ENCODE measurements at places on chromosomes 7 and 10. TPM values are rescaled to one million over a fixed set of nuclear protein-coding genes. Genes with fewer than 3 reads are reported as not detected.

- no peaks in the 10 kb centered on the region for H3K27me3 ChIP-seq
- peak overlapping the region; percentile 96 for H3K4me3 ChIP-seq
- no peak overlapping the region for H3K27ac ChIP-seq
- peaks cover 19% of the 10 kb centered on the region for H3K36me3 ChIP-seq
Observed at GRCh38 chr7:112452102-112452888, 2.0 kb downstream of the IFRD1 start.

DNA sequence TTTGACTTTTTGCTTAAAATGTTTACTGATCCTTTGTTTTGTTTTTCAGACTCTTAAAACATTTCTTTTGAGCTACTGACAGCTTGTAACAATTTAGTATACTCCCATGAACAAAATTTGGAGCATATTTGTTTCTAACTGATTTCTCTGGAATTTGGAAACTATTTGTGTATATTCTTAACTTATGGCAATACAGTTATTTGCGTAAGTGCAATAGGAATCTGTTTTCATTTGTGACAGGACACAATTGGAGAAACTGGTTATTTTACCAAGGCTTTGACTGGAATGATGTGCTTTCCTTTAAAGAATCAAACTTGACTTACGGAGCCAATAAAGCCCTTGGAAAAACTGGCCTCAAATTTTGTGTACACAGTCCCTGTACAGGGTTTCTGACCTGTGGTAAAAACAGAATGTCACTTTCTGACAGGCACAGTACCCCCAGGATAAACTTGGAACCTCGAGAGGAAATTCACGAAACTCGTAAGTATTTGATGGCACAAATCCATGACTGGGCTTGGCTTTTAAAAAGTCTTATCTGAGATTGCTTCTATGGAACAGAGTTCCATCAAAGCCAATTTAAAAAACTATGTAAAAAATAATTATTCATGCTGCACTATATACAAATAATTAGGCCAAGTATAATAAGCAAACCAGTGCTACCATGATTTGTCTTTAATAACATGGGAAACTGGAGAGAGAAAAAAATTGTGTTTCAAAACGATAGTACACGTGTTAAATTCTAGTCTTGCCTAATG lies 70.4 kb downstream of the ST8SIA6 start:
- H3K27me3 ChIP-seq, result no peaks in the 10 kb centered on the region
- H3K4me1 ChIP-seq, result peaks cover 14% of the 10 kb centered on the region
- H3K4me3 ChIP-seq, result no peak overlapping the region
- DNase-seq, result no peak
- no peaks in the 10 kb centered on the region for H3K36me3 ChIP-seq

The GSTO2 gene
- total RNA-seq, result 13.8 TPM

- peak overlapping the region; percentile 9 for H3K4me3 ChIP-seq
- H3K36me3 ChIP-seq, result no peaks in the 10 kb centered on the region
- no peak for DNase-seq
- peaks cover 28% of the 10 kb centered on the region for H3K4me1 ChIP-seq
Observed at GRCh38 chr7:54995166-54995565, 23.7 kb upstream of the EGFR start.

The ITPRID1 gene
- not detected for total RNA-seq

DNA sequence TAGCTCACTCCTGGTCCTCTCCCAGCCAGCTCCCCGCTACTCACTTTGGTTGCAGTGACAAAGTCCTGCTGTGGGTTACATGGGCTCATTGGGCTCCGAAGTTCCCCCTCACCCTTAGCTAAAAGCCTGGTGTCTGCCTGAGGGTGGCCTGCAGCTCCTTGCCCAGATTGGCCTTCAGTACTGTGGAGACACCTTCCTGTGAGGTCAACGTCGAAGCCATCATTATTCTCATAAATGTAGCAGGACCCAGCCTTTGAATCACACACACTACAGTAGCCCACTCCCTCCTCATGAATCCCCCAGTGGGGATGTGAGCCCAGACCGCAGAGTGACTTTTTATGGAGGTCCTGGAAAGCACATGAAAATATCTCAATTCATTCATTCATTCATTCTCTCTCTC lies 10.5 kb downstream of the MBL2 start:
- no peaks in the 10 kb centered on the region for H3K36me3 ChIP-seq
- H3K4me3 ChIP-seq, result no peak overlapping the region
- H3K27ac ChIP-seq, result no peak overlapping the region
- DNase-seq, result no peak
- H3K4me1 ChIP-seq, result no peaks in the 10 kb centered on the region

DNA sequence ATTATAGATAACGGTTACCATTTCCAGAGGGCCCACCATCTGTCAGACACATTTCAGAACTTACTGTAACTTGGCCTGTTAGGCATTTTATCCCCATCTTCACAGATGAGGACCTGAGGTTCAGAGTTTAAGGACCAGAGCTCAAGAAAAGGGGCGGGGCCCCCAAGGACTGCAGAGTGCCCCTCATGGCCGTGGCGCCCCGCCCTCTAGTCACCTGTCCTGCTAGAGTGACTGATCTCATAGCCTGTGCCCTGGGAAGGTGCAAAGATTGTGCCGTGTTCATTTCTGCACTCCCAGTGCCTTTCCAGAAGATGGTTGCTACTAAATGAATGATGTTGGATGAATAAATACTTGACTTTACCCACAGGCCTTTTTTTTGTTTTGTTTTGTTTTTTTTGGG lies 107.0 kb downstream of the XRCC2 start:
- H3K36me3 ChIP-seq, result no peaks in the 10 kb centered on the region
- H3K4me1 ChIP-seq, result no peaks in the 10 kb centered on the region
- no peaks in the 10 kb centered on the region for H3K27me3 ChIP-seq
- H3K4me3 ChIP-seq, result no peak overlapping the region
- DNase-seq, result no peak
- H3K27ac ChIP-seq, result no peak overlapping the region

GRCh38 chr10:102610441-102610887 lies 33.8 kb upstream of the TRIM8 start:
- no peaks in the 10 kb centered on the region for H3K27me3 ChIP-seq
- peak overlapping the region; percentile 79 for H3K27ac ChIP-seq
- no peak overlapping the region for H3K4me3 ChIP-seq
- peak; percentile 26 for DNase-seq
- H3K36me3 ChIP-seq, result no peaks in the 10 kb centered on the region

DNA sequence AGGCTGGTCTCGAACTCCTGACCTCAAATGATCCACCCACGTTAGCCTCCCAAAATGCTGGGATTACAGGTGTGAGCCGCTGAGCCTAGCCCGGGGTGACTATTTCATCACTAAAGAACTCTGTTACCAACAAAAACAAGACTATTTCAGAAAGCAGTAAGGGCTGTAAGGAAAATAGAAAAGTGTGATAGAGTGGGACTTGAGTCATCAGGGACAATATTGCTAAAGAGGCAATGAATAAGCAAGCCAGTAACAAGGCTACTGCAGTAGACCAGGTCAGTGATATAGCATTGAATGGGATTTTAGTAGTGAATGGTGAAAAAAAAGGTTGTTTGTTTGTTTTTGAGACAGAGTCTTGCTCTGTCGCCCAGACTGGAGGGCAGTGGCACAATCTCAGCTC lies 51.7 kb downstream of the SVOPL start:
- DNase-seq, result no peak
- H3K4me3 ChIP-seq, result no peak overlapping the region
- no peaks in the 10 kb centered on the region for H3K4me1 ChIP-seq
- no peaks in the 10 kb centered on the region for H3K27me3 ChIP-seq

The ANK3 gene
- 33.6 TPM for total RNA-seq

DNA sequence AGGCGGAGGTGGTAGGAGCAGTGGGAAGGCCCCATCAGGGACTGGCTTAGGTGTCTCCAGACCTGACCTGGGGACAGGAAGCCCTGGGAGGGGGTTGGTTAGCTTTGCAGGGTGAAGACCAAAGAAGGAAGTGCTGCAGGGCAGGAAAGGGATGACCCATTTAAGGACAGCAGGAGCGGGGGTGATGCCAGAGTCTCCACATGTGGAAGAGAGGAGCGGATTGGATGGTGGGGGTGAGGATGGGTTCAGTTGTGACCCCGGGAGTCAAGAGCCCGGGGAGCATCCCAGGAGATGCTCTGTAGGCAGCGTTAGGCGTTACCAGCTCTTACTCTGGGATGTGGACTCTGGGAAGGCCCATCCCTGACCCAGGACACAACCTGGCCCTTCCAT lies 3.1 kb upstream of the LDB3 start:
- H3K4me3 ChIP-seq, result no peak overlapping the region
- no peak overlapping the region for H3K27ac ChIP-seq
- no peaks in the 10 kb centered on the region for H3K27me3 ChIP-seq
- peaks cover 41% of the 10 kb centered on the region for H3K4me1 ChIP-seq
- no peak for DNase-seq
- no peaks in the 10 kb centered on the region for H3K36me3 ChIP-seq

GRCh38 chr10:119503821-119504220 lies 38.7 kb downstream of the RGS10 start:
- H3K4me1 ChIP-seq, result no peaks in the 10 kb centered on the region
- no peak for DNase-seq
- H3K27me3 ChIP-seq, result no peaks in the 10 kb centered on the region
- H3K27ac ChIP-seq, result no peak overlapping the region
- no peak overlapping the region for H3K4me3 ChIP-seq

The FAM25G gene
- total RNA-seq, result not detected

- H3K27ac ChIP-seq, result no peak overlapping the region
- no peaks in the 10 kb centered on the region for H3K27me3 ChIP-seq
- H3K36me3 ChIP-seq, result no peaks in the 10 kb centered on the region
- peaks cover 7% of the 10 kb centered on the region for H3K4me1 ChIP-seq
- H3K4me3 ChIP-seq, result peak overlapping the region; percentile 77
- no peak for DNase-seq
Observed at GRCh38 chr10:91219371-91220193, 881 bp upstream of the PCGF5 start.

The FBXO24 gene
- total RNA-seq, result 0.40 TPM

GRCh38 chr10:116769791-116770190 lies 27.4 kb upstream of the HSPA12A start:
- H3K27me3 ChIP-seq, result no peaks in the 10 kb centered on the region
- DNase-seq, result no peak
- H3K4me1 ChIP-seq, result peaks cover 26% of the 10 kb centered on the region
- no peak overlapping the region for H3K27ac ChIP-seq
- no peaks in the 10 kb centered on the region for H3K36me3 ChIP-seq
- H3K4me3 ChIP-seq, result no peak overlapping the region

The FAM24A gene
- not detected for total RNA-seq

DNA sequence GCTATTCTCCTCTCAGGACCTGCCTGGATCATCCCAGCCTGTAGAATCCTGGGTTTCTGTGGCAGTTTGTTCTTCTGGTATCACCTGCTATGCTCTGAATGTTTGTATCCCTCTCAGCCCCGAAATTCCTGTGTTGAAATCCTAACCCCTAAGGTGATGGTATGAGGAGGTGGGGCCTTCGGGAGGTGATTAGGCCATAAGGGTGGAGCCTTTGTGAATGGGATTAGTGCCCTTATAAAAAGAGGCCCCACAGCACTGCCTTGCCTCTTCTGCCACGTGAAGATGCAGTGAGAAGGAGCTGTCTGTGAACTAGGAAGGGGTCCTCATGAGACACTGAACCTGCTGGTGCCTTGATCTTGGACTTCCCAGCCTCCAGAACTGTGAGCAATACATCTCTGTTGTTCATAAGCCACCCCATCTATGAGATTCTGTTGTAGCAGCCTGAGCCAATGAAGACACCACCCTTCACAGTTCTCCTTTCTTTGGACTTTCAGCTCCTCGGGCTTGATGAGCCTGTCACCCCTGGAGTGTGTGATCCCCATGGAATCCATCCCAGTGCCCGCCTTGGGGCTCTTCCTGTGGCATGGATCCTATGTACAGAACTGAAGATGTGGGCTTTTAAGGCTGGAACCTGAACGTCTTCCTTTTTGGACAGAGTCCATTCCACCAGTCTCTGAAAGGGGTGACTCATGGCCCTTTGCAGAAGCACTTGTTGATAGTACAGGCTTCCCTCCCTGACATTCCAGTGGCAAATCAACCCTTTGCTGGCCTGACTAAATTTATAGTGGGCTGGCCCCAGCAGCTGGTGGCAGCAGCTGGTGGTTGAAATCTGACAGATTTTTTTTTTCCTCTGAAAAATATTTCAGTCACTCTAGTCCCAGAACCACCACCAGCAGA lies 138.0 kb downstream of the TACC2 start:
- DNase-seq, result peak; percentile 88
- H3K4me1 ChIP-seq, result peaks cover 22% of the 10 kb centered on the region
- peak overlapping the region; percentile 53 for H3K27ac ChIP-seq

DNA sequence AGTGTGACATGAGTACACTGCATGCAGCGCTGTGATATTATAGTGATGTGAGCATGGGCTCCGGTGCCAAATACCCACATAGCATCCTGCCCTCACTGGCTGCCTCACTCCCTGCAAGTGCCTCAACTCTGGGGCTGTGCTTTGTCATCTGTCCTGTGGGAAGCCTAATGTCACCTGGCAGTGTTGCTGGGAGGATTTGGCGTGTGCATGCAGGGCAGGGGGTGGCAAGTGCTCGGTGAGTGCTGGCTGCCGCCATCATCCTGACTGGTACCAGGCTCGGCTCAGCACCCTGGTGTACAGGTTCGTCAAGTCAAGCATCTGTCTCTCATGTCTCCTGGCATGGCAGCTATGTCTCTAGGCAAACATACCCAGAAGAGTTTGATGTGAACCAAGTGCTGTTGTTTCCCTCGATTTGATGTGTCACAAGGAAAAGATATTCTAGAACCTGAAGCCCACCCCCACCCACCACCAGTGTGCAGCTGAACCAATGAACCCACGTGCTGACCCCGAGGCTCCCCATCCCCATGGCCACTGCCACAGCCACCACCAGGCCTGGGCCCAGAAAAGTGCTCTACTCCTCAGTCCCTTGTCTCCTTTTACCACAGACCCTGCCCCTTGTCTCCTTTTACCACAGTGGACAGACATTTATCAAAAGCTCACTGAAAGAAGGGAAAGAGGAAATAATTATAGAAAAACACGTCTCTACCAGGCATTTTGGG lies 135.8 kb downstream of the MAPK8 start:
- no peak overlapping the region for H3K4me3 ChIP-seq
- H3K27ac ChIP-seq, result no peak overlapping the region
- no peaks in the 10 kb centered on the region for H3K27me3 ChIP-seq
- DNase-seq, result no peak
- H3K36me3 ChIP-seq, result no peaks in the 10 kb centered on the region

The HYAL4 gene
- 0.98 TPM for total RNA-seq

DNA sequence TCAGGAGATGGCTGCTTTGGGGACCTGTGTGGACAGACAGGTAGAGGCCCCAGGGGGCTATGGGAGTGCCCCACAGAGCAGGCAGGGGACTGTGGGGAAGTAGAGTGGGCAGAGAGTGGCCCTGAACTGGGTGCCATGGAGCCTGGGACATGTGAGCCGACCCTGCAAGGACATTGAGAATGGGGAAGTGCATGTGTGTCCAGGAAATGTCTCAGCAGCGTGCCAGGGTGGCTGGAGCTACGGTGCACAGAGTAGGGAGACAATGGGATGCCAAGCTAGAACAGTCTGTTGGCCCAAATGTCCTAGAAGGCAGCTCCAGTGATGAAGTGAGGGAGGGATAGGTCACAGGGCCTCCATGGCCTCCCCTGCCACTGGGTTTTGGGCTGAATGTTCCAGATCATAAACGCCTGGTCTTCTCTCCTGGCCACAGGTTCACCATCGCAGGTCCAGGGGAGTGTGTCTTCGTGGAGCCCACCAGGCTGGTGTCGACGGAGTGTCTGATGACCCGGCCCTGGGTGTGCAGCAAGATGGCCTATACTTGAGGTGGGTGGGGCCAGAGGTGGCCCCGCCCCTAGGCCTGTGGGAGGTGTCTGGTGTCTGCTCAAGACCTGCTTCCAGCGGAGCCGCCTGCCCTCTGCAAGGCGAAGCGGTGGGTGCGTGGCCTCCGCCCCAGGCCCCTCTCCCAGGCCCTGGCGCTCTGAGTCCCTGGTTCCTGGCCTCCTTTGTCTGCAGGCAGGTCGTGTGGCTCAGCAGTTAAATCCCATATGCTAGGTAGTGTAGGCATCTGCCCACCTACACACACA lies 20.5 kb downstream of the CLEC2L start:
- H3K36me3 ChIP-seq, result no peaks in the 10 kb centered on the region
- no peaks in the 10 kb centered on the region for H3K4me1 ChIP-seq
- DNase-seq, result no peak
- H3K4me3 ChIP-seq, result no peak overlapping the region
- H3K27me3 ChIP-seq, result no peaks in the 10 kb centered on the region
